ENCODE measurements at places on chromosomes 5 and 9. TPM values are rescaled to one million over a fixed set of nuclear protein-coding genes. Genes with fewer than 3 reads are reported as not detected.

Gene GALNT12
- 4.5 TPM for total RNA-seq

Gene CREB3
- total RNA-seq, result 107 TPM

Gene TMEFF1
- 0.43 TPM for total RNA-seq

Gene PCDHGA4
- total RNA-seq, result 7.3 TPM

Gene LCN12
- total RNA-seq, result not detected

Gene SLC6A18
- not detected for total RNA-seq

Gene SHOC1
- total RNA-seq, result under 0.01 TPM

Gene RALGDS
- total RNA-seq, result 17.4 TPM

Gene GCNT4
- total RNA-seq, result 46.2 TPM

Gene COL23A1
- total RNA-seq, result not detected

Gene GRXCR2
- total RNA-seq, result not detected

Gene LURAP1L
- 49.0 TPM for total RNA-seq

Measured in fibroblast of villous mesenchyme (primary cell).